ENCODE measurements at places on chromosomes 7 and 10.
A peak's percentile ranks its signal among the peaks of the same experiment; 100 is the strongest.

- DNase-seq: no peak
These were observed 367.3 kb downstream of the CXCL12 start for GRCh38 chr10:44017483-44018145.

- no peak for DNase-seq
These were observed 18.7 kb downstream of the KPNA7 start for GRCh38 chr7:99189222-99189621.

DNA sequence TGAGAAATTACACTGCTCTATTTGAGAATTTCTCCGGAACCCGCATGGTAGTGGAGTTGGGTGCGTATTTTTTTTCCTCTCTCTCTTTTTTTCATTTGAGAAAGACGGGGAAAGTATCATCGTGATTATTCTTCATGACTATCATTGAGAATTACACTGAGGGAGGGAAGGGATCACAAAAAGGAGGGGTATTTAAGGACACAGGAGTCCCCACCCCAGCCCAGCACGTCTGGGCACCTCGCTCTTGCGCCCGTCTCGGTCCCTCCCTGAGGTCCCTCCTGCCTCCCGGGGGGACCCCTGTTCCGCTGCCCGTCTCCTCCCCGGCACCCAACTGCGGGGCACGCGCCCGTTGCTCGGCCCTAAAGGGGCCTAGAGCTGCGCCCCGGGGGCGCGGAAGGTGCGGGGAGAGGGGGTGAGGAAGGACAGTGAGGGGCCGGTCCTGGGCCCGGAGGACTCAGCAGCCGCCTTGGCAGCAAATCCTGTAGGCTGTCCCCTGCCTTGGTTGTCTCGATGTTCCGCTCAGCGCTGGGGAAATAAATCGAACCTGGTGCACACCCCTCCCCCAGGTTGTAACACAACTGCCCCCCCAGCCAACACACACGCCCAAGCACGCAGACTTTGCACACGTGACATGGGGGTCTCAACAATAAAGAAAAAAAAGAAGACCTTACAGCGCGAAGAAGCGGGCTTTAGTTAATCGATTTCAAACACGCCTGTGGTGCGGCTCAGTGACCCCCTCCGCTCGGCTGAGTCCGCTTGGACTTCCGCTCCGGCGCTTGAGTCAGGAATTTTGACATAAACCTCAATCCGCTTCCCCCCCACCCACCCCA lies 18.6 kb upstream of the GATA3 start:
- no peak for DNase-seq

- DNase-seq: no peak
These were observed 128.7 kb downstream of the ETV1 start for GRCh38 chr7:13860734-13861133.

DNA sequence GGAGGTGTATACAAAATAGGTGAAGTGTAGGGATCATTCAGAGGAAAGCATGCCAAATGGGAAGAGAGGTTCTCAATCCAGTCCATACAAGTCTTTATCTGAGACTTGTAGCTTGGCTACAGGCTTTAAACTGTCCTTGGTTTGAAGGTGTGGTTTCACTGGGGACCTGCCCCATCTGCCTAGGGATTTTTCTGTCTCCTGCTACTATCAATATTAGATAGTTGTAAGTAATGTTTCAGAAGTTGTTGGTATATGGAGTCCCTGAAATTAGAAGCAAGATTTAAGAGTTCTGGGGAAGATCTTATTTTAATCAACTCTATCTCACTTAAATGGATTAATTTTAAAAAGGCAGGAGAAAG lies 100.9 kb downstream of the ANKRD7 start:
- DNase-seq: no peak

DNA sequence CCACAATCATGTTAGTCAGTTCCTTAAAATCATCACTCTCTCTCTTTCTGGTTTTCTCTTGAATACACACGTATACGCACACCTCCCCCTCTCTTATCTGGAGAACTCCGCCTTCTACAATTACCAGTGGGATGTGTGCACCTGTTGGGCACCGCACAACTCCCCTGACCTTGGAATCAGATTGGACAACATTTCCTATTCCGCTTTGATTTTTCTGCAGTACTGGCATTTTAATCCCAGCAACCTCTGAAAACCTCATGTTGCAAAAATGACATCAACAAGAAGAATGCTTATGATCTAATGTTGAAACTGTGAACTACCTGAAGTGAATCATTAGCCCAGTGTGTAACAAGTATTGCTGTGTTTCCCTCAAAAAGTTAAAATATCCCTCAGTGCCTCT lies 109.6 kb downstream of the KIAA1217 start:
- no peak for DNase-seq

GRCh38 chr7:101094791-101095375 lies 9.6 kb downstream of the TRIM56 start:
- DNase-seq: no peak

GRCh38 chr10:58173391-58173790 lies 94.3 kb downstream of the IPMK start:
- no peak for DNase-seq

- no peak for DNase-seq
These were observed 30.5 kb downstream of the NRP1 start for GRCh38 chr10:33303988-33304387.

DNA sequence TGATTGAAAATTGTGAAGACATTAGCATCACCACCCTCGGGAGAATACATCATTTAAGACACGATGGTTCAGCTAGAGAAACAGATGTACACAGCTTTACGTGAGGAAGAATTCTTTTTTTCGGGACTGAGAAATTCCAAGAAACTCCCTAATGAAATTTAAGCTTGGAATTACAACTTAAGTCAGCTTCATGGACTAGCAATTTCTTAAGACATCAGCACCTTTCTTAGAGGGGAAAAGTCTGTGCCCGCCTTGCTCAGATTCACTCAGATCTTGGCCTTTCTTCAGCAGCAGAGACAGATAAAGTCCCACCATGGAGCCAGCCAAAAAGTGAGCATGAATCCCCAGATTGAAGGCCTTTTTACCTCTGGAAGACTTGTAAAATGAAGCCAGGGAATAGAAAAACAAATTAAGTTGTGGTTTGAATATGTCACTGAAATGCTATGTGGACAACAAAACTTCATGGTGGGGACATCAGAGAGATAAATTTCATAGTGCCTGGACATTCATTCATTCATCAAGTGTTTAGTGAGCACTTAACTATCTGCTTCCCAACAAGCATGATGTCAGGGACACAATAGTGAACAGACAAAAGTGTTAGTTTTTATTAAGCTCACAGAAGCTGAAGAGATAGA lies 32.1 kb downstream of the PRKG1 start:
- DNase-seq: no peak

DNA sequence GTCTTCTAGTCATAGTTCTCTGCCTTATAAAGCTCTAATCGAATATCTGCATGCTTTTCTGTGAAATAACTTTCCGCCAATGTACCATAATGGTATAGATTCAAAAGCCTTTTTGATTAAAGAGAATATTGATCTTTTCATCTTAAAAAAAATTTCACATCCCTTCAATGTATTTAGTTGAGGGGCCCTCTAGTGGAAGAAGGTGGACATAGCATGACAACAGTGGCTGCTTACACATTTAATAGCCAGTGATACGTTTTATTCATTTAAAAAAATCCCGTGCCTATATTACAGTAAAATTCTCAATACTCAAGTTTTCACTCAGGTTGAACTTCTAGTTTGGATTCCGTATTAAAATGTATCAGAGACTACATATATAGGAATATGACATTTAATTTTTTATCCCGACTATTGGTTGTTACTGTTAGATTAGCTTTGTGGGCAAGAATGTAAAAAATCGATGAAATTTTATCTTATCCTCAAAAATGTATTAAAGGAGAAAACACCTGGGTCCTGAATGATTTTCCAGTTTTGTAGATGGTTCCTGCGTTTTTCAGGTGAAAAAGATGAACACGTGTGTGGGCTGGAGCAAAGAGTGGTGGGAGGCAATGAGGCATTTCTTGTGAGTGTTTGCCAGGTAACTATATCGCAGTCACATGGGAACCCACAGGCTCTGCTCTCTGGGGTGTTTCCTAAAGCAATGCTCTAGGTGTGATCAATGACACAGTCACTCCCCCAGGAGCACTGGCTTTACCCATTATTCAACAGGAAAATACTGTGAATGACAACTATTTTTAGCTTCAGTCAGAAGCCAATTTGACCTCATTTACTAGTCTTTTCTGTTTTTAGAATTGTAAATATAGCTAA lies 24.1 kb upstream of the PNLIP start:
- DNase-seq: peak; percentile 35

DNA sequence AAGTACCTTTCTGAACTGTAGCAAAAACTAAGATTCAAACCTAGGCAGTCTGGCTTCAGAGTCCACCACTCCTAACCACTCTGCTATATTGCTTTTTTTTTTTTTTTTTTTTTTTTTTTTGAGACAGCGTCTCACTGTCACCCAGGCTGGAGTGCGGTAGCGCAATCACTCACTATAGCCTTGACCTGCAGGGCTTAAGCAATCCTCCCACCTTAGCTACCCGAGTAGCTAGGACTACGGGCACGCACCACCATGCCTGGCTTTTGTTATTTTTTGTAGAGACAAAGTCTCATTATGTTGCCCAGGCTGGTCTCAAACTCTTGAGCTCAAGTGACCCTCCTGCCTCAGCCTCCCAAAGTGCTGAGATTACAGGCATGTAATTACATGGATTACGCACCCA lies 10.1 kb upstream of the SLF2 start:
- DNase-seq: no peak

DNA sequence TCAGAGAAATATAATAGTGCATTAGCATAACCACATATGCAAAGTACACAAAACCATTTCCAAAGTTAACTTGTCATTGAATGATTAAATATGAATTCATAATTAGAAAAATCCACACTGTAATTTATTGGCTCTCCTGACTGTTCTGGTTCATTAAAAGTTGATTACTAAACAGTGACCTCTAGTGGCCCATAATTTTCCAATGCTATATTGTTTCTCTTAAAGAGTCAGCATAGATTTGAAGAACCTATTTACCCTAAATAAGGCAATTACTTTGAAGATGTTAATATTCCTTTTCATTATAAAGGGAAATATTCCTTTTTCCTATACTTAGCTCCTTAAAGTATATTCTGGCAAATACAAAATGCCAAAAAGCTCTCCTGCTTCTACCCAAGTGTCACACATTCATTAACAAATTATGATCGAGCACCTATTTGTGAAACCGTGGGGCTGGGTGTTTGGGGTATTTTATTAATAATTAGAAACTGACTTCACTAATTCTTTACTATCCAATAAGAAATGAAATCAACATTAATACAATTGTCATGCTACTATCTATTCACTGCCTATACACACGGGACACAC lies 86.2 kb downstream of the HIBADH start:
- DNase-seq: no peak

DNA sequence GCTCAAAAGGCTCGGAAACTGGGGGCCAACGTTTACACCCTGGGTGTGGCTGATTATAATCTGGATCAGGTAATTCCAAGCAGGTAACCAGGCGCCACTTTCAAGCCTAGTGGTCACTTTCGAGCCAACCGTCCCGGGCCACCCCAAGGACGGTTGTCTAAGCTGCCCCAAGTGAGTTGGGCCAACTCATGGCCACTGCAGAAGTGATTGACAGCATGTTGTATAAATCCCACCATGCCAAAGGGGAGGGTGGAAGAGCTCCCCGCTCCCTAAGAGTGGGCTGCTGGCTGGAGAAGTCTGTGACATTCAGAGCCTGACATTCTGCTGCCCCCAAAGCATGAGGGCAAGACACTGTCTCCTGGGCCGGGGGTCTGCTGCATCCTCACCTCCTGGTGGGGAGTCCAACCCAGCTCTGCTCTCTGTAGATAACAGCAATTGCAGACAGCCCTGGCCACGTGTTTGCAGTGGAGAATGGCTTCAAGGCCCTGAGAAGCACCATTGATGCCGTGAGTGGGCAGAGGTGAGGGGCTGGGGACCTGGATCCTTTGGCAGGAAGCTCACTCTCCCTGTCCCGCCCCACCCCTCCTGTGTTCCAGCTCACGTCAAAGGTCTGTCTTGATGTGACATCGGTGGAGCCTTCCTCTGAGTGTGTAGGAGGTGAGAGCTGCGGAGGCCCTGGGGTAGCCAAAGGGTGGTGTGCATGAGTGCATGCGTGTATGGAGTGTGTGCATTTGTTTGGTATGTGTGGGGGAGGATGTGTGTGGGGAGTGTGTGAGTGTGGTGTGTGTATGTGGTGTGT lies 10.8 kb downstream of the ANTXRL start:
- peak; percentile 36 for DNase-seq
